ENCODE measurements at places on chromosomes 12 and 14.

- DNase-seq: no peak
These were observed 180.8 kb downstream of the ADCK1 start for GRCh38 chr14:77980475-77981321.

DNA sequence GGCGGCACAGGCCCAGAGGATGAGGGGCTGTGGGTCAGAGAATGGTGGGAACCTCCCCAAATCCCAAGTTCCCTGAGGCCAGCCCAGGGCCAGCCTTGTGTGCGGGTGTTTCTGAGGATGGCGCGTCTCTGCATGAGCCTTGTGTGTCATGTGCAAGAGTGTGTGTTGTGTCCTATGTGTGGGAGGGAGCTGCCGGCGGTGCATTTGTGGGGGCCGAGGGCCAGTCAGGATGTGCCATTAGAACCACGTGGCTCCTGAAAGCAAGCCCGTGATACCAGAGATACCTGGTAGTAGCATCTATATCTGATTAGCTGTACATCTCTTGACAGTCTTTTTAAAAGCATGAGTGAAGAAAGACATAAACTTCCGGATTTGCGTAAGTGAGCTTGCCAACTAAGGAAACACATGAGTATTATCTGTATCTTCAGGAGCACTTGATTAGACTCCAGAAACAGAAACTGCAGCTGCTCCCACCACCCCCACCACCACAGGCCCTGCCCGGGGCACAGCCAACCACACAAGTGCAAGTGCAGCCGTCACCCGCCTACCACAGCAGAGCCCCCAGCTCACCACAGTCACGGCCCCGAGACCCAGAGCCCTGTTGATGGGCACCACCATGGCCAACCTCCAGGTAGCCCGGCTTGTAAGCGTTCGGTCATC is 19.2 kb downstream of the DDX51 start:
- DNase-seq: no peak

GRCh38 chr14:33592297-33592696 is 358.6 kb downstream of the EGLN3 start:
- DNase-seq: no peak

DNA sequence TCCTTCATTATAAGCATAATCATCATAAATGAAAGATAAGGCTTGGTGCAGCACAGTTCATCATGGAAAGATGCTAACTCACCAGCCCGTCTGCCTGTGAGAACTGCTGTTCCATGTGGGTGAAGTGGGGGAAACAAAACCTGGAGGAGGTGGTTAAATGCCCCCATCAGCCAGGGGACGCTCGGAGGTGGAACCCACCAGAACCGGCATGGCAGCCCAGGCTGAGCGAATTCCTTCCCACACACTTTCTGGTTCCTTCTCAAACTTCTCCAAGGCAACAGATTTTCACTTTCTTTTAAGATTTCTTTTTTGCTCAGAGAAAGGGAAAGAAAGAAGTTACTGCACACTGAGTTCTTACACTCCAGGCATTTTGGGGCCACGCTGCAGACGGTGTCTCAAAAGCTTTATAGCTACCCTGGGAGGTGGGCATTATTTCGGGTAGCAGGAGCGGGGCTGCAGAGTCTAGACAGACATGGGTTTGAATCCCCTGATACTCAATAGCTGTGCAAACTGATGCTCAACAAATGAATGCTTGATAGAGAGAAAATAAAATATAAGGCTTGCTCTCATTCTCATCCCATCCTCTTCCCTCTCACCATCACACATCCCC is 190.7 kb downstream of the BCL11B start:
- no peak for DNase-seq

- no peak for DNase-seq
These were observed 1144.1 kb downstream of the LRFN5 start for GRCh38 chr14:42750771-42751170.

DNA sequence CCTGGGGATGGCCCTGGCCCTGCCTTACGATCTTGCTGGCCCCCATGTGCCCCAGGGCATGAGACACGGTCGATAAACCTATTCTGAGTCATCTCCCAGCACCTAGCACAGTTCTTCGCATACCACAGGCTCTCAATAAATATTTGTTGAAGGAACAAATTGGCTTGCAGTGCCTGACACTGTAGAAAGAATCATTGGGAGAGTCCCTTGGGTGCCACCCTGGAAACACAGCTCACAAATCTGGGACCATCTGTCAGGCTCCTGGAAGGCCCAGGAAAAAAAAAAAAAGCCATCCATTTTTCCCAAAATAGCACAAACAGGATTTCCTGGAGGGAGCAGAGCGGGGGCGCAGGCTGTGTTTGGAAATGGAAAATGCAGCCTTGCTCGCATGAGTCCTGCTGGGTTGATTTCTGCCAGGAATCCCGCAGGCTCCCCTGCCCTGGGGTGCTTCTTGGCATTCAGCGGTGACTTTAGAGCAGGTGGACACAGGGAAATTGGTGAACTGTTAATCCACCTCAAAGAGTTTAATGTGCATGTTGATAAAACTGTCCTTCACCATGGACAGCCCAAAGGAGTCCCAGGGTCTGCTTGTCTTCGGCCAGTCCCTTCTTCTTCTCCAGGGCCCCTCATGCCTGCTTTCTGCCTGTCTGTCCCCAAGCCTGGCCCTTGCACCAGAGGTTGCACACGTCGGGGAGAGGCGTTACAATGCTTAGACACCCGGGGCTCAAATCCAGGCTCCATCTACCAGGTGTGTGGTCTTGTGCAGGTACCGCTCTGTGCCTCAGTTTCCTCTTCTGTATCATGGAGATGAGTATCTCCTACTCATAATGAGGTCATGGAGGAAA is 106.1 kb upstream of the RFLNA start:
- DNase-seq: peak; percentile 55

DNA sequence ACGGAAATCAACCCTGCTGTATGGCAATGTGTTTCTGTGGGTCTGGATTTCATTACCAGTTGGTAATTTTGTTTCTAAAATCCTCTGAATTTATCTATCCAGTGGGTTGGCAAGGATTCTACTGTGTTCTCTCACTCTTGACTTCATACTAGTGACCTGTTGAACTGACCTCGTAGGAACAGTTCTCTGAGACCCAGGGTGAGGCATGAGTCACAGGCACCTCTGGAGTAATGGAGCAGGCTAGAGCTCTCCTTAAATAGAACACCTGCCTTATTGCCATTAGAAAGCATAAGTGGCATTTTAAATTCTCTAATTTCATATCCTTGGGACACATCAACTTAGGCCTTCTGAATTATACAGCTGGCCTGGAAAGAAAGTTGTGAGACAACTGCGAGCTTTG is 258.3 kb upstream of the NAV3 start:
- DNase-seq: no peak

All from COR-L47 (cell line).